GM04504 (cell line): ENCODE measurements at places on chromosomes 12 and 14.

GRCh38 chr12:154058-154457, 59.9 kb downstream of the SLC6A12 start:
- DNase-seq, result no peak

DNA sequence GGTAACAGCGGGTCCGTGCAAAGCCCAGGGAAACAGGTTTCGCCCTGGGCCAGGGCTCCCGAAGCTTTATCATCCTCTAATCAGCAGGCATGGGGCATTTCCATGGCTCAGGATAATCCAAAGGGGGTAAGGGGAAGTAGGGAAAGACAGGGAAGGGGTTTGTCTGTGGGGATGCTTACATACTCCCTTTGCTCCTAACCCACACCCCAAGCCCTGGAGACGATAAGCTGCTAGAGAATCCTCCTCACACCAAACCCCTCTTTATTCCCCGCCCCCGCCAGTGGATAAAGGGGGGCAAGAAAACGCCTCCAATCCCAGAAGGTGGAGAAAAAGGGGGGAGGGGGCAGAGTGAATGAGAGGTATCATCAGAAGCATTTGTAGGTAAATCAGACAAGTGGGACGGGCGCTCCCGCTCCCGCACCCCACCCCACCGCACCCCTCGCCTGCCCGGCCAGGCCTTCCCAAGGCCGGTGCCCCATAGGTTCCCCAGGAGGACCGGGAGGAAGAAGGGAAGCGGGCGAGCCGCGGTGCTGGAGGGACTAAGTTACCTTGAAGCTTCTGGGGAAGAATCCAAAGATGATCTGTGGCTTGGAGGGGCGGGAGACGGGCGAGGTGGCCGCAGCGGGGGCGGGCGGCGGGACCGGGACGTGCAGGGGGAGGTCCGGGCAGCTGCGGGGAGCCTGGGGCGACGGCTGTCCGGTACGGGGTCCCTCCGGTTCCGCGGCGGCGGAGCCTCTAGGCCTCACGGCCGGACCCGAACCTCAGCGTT, 762 bp downstream of the PPP2R5E start:
- no peak for DNase-seq

GRCh38 chr12:10354502-10354901, 35.3 kb downstream of the KLRK1 start:
- DNase-seq, result no peak

DNA sequence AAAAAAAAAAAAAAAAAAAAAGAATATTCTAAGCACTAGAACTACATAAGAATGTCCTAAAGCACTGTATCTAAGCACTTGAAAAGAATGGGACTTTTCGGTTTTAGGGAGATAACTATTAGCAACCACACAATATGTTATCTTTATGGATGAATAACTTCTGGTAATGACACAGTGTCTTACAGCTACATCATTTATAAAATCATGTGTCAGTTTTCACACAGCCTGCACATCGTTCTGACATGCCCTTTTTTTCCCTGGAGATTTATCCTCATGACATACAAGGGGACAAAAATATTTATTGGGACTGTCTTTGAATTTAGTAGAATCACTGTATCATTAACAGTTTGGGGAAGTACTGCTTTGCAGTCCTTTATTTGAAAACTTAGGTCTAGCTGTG, 17.3 kb downstream of the TMEM19 start:
- DNase-seq, result no peak

DNA sequence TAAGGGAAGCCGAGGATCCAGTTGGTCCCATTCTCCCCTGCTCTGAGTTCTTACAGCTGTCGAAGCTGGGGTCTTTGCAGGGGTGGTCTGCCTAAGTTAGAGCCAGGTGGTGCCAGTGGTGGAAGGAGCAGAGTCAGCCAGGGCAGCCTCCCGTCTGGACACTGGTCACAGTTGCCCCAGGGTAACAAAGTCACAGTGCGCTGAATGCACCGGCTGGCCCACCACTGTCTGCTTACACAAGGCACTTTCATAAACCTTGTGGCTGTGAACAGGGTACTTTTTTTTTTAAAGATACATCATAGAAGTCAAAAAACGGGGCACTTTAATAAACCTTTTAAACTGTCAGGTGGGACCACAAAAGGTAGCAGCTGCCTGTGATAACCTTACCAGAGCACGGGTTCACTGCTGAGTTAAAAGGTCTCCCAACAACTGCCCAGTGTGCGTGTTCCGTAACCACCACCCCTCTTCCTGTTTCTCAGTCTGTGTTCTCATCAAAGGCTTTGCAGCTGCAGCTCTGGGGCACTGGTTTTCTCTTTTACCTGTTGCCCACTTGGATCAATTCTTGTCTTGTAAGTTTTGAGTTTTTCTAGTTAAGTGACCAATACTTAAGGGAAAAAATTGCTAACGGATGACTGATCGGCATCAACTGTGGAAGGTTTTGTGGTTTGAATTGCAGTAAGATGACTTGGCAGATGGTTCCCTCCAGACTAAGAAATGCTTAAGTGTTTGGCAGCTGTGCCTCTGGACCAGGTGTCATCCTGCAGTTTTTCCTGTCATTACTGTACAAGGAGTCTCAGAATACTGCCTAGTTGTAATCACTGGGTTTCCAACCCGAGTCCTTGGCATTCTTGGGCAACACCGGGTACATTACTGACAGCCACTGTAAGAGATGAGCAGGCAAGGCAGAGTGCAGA, 55.9 kb downstream of the DYNC1H1 start:
- peak; percentile 66 for DNase-seq

- no peak for DNase-seq
Observed at GRCh38 chr12:1681493-1681807, 9.4 kb upstream of the ADIPOR2 start.

GRCh38 chr14:104819361-104819781, 18.5 kb downstream of the ZBTB42 start:
- no peak for DNase-seq

DNA sequence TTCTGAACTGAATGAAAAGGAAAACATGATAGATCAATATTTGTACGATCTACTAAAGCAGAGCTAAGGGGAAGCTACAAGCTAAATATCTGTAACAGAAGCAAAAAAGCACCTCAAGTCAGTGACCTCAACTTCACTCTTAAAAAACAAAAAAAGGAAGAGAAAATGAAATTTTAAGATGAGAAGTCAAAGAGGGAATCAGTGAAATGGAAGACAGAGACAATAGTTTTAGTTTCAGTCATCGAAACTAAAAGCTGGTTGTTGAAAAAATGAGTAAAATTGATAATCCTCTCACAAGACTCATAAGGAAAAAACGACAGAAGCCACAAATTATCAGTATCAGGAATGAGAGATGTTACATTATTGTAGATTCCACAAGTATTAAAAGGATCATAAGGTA, 11.9 kb upstream of the SLC2A13 start:
- DNase-seq, result no peak

DNA sequence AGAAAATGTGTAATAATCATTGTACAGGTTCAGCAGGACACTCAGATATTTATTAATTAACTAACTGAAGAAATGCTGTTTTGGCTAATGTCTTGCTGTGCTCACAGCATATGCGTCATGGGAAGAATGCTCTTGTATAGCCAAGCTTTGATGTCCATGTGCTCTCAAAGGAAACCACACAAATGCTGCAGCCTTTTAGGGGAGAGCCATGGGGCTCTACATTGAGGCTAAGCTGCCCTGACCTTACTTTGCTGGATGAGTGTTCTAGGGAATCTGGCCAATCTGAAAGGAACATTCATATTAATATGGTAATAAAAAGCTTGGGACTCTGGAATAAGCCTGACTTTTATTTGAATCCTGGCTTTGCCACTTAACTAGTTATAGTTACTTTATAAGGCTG, 9.5 kb upstream of the CRADD start:
- no peak for DNase-seq

DNA sequence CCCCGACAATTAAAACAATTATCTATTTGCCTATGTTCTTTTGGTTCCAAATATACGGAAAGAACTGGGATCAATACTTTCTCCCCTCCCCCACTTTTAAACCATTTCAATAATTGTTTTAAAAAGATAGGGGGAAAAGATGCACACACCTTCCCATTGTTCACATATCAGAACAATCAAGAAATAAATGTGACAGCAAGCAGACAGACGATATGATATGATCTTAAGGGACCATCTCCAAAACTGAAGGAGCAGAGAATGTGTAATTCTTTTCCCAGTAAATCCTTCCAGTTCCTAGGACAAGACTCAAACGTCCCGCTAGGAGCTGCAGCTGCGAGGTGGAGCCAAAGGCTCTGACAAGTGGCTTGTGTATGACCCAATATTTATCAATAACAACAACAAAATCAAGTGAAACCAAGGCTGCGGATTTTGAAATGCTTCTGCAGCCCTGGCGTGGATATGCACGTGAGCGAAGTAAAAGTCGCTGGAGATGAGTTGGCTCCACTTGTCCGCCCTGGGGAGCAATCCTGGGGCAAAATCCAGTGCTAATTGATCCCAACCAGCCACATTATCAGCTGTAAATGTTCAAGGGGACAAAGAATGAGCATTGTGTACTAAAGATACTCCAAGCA, 8.2 kb upstream of the FOXG1 start:
- DNase-seq, result no peak

GRCh38 chr14:88196925-88197324, 126.1 kb downstream of the KCNK10 start:
- no peak for DNase-seq

- no peak for DNase-seq
Observed at GRCh38 chr12:96719660-96720362, 187.2 kb upstream of the NEDD1 start.

DNA sequence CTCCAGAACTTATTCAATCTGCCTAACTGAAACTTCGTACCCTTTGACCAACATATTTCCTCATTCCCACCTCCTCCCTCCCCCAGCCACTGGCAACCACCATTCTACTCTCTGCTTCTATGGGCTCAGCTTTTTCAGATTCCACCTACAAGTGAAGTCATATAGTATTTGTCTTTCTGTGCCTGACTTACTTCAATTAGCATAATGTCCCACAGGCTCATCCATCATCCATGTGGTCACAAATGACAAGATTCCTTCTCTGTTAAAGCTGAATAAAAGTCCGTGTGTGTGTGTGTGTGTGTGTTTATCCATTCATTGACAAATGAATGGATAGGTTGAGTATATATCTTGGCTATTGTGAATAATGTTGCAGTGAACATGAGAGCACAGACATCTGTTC, 1.3 kb upstream of the C14orf39 start:
- DNase-seq, result no peak

DNA sequence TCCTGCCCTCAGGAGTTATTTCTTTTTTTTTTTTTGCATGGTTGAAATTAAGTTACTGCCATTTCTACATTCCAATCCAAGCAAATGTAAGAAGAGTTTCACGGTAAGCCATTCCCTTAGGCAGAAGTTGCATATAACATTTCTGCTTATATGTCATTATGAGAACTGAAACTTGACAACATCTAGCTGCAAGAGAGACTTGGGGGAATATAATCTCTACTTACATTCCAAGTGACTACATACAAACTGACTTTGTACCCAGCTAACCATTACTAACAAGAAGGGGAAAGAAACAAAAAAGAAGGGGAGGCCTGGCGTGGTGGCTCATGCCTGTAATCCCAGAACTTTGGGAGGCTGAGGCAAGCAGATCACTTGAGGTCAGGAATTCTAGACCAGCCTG, 7.3 kb upstream of the RESF1 start:
- no peak for DNase-seq

GRCh38 chr12:62800707-62801400, 134.1 kb downstream of the PPM1H start:
- peak; percentile 22 for DNase-seq

- no peak for DNase-seq
Observed at GRCh38 chr12:93243382-93243688, 134.4 kb upstream of the NUDT4 start.

- peak; percentile 35 for DNase-seq
Observed at GRCh38 chr12:50132505-50133135, 20.6 kb downstream of the COX14 start.

GRCh38 chr14:73365727-73366126, 92.6 kb downstream of the NUMB start:
- DNase-seq, result no peak

- no peak for DNase-seq
Observed at GRCh38 chr12:65534238-65534841, 255.9 kb downstream of the MSRB3 start.

DNA sequence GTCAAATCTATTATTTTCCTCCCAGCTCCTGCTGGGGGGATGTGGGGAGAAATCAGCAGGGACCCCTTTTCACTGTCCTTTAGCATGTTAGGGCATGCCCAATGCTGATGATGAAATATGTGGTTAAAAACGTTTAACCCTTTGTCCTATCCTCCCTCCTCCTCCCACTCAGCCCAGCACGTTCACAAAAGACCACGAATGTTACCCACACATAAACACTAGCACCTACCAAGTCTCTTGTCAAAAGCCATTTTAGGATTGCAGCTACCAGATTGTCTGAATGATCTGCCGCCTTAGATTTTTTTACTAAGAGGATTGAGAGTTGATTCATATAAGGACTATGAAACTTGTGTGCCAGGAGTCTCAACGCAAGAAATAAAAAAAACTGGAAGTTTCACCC, 70.4 kb downstream of the TBK1 start:
- no peak for DNase-seq

- no peak for DNase-seq
Observed at GRCh38 chr14:77151918-77152588, 10.5 kb upstream of the ZDHHC22 start.

- no peak for DNase-seq
Observed at GRCh38 chr12:5247144-5247543, 184.8 kb upstream of the NTF3 start.

DNA sequence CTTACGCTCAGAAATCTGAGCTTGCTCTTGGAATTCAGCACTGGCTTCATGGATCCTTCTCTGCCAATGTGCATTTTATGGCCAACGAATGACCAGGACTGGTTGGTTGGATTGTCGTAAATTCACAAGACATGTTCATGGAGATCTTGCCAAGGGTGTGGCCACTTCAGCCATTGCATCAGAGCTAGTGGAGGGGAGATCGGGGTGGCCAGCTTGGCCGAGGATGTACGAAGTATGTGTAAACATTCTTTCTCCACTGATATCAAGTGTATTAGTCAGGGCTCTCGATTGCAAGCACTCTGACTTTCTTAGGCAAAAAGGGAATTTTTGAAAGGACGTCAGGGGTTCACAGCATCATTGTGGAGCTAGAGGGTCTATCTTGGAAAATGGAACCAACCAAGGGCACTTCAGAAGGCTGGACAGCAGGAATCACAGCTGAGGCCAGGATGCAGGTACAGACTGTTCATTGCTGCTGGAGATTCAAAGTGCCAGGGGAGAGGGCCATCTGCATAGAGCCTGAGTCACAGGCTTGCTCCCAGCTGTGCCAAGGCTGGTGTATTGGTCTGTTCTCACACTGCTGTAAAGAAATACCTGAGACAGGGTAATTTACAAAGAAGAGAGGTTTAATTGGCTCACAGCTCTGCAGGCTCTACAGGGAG, 32.9 kb upstream of the ADGRD1 start:
- peak; percentile 52 for DNase-seq

DNA sequence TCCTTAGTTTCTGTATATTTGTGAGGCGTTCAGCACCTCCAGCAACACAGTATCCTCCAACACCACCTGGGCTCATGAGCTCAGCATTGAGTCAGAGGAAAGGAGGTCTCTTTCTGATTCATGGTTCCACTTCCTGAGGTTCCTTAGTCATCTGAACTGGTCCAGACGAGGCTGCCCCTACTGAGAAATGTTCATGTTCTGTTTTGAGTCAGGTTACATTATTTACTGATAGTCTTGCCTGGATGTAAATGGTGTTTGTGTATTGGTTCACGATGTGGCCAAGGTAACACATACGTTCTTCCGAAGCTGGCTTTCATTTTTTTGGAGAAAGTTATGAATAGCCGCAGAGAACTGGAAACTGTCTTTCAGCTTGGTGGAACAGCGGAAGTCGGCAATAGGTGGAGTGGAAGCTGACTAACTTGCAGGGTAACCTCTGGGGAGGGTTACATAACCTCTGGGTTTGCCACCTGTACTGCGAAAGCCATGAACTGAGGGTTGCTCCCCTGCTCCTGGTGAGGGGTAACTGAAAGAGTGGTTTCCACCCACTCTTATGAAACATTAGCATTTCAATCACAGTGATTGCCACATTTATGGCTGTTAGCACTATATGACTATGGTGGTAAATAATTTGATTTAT, 42.2 kb upstream of the MANSC4 start:
- peak; percentile 35 for DNase-seq
